ENCODE measurements at places on chromosomes 1 and 21. TPM values are rescaled to one million over a fixed set of nuclear protein-coding genes. Genes with fewer than 3 reads are reported as not detected.

The TIPRL gene
- total RNA-seq: 28.9 TPM

The AVPR1B gene
- not detected for total RNA-seq

The NKAIN1 gene
- total RNA-seq: 0.30 TPM

The SPATA46 gene
- total RNA-seq: not detected

- DNase-seq: no peak
- no peaks in the 10 kb centered on the region for H3K36me3 ChIP-seq
- no peaks in the 10 kb centered on the region for H3K27me3 ChIP-seq
- H3K4me3 ChIP-seq: no peak overlapping the region
Observed at GRCh38 chr1:203378556-203379245, 27.8 kb upstream of the FMOD start.

DNA sequence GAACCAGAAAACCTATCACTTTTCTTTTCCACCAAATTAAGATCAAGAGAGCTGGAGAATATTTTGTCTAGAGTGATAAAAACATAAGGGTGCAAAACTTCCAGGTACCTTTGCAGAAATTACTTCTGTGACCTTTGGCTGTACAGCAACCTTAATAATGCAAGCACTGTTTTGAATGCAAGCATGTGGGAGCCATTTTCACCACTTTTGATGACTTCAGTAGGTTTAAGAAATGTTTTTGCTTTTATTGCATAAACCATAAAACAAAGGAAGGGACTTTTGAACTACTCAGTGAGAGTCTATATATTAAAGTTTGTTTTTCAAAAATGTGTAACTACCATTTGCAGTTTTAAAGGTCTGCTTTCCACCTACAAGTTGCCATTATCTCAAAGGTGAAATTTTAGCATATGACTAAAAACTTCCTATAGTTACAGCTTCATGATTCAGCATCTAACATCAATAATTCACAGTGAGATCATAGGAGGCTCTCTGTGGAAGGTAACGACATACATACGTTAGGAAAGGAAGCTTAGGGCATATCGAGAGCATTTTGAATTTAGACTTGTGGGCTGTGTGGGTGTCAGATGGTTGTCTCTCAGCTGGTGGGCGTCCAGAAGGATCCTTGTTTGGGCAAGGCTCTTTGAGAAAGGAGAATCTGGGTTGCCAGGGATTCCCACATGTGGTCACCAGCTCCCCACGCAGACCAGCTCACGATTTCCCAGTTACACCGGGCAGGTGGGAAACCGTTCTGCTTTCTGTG, 1.1 kb upstream of the GADD45A start:
- H3K27me3 ChIP-seq: no peaks in the 10 kb centered on the region
- H3K36me3 ChIP-seq: no peaks in the 10 kb centered on the region
- no peak for DNase-seq
- H3K27ac ChIP-seq: no peak overlapping the region

- H3K4me1 ChIP-seq: no peaks in the 10 kb centered on the region
- H3K36me3 ChIP-seq: no peaks in the 10 kb centered on the region
- no peak overlapping the region for H3K4me3 ChIP-seq
- no peak for DNase-seq
- H3K27me3 ChIP-seq: no peaks in the 10 kb centered on the region
Observed at GRCh38 chr1:109530457-109531087, 9.1 kb upstream of the GPR61 start.

- no peak for DNase-seq
- no peaks in the 10 kb centered on the region for H3K36me3 ChIP-seq
- no peak overlapping the region for H3K4me3 ChIP-seq
- peaks cover 3% of the 10 kb centered on the region for H3K4me1 ChIP-seq
Observed at GRCh38 chr1:90175490-90176167, 180.7 kb downstream of the ZNF326 start.

GRCh38 chr1:173666646-173667045, 3.0 kb downstream of the ANKRD45 start:
- no peak for DNase-seq
- H3K36me3 ChIP-seq: no peaks in the 10 kb centered on the region
- H3K27ac ChIP-seq: no peak overlapping the region
- H3K4me1 ChIP-seq: no peaks in the 10 kb centered on the region
- no peak overlapping the region for H3K4me3 ChIP-seq
- H3K27me3 ChIP-seq: no peaks in the 10 kb centered on the region

DNA sequence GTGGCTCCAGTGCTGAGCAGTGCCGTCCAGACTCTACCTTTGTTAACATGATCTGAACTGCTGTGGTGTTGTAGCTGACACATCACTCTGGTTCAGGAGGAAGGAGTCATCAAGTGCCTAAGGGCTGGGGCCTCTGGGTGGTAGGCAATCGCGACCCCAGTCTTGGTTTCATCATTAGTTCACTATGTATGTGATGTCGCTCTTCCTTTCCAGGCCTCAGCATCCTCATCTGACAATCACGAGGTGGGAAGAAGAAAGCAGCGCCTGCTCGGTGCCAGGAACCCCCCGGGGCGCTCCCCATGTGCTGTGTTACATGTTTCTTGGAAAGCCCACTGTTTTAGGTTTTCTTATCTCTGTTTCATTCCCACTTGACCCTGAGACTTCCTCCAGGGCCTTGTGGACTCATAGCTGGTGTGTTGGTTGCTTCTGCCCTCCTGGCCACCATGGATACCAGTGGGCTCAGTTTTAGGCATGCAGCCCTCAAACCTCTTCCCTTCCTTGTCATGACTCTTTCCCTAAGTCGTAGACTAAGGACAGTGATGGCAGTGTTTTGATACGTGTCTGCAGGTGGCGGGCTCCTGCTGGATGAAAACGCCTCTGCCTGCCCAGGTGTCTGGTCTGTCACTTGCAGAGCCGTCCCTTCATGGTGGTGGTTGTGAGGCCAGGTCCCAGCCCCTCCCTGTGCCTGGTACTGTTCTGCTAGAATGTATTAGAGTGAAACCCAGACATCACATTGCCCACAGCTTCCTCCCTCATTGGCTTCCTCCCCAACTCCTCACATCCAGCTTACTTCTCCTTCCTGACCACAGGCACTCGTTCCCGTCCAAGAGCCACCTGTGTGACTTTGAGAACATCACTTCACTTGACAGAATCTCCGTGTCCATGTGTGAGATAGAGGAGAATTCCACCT, 17.2 kb upstream of the FOXO6 start:
- H3K4me1 ChIP-seq: no peaks in the 10 kb centered on the region

GRCh38 chr21:18430341-18430740, 26.8 kb upstream of the TMPRSS15 start:
- no peak for DNase-seq
- H3K4me1 ChIP-seq: no peaks in the 10 kb centered on the region
- H3K27me3 ChIP-seq: no peaks in the 10 kb centered on the region
- no peaks in the 10 kb centered on the region for H3K36me3 ChIP-seq
- H3K4me3 ChIP-seq: no peak overlapping the region

- no peaks in the 10 kb centered on the region for H3K36me3 ChIP-seq
- H3K27ac ChIP-seq: no peak overlapping the region
- no peak for DNase-seq
- no peak overlapping the region for H3K4me3 ChIP-seq
Observed at GRCh38 chr1:42003433-42003832, 84.7 kb upstream of the HIVEP3 start.

GRCh38 chr1:56025942-56026341, 553.4 kb downstream of the PLPP3 start:
- no peak overlapping the region for H3K27ac ChIP-seq
- DNase-seq: no peak
- H3K27me3 ChIP-seq: no peaks in the 10 kb centered on the region
- H3K4me1 ChIP-seq: no peaks in the 10 kb centered on the region
- H3K36me3 ChIP-seq: no peaks in the 10 kb centered on the region

DNA sequence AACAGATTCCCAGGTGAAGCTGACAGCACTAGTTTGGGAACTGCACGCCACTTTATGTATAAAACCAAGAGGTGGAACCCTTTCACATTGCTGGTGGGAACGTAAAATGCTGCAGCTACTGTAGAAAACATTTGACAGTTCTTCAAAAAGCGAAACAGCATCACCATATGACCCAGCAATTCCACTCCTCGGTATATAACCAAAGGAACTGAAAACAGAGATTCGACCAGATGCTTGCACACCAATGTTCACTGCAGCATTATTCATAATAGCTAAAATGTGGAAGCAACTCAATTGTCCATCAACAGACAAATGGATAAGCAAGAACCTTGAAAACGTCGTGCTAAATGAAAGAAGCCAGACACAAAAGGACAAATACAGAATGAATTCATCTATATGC, 17.5 kb downstream of the RSPH1 start:
- no peaks in the 10 kb centered on the region for H3K4me1 ChIP-seq
- no peaks in the 10 kb centered on the region for H3K27me3 ChIP-seq
- no peak overlapping the region for H3K4me3 ChIP-seq
- H3K36me3 ChIP-seq: no peaks in the 10 kb centered on the region
- H3K27ac ChIP-seq: no peak overlapping the region
- no peak for DNase-seq

DNA sequence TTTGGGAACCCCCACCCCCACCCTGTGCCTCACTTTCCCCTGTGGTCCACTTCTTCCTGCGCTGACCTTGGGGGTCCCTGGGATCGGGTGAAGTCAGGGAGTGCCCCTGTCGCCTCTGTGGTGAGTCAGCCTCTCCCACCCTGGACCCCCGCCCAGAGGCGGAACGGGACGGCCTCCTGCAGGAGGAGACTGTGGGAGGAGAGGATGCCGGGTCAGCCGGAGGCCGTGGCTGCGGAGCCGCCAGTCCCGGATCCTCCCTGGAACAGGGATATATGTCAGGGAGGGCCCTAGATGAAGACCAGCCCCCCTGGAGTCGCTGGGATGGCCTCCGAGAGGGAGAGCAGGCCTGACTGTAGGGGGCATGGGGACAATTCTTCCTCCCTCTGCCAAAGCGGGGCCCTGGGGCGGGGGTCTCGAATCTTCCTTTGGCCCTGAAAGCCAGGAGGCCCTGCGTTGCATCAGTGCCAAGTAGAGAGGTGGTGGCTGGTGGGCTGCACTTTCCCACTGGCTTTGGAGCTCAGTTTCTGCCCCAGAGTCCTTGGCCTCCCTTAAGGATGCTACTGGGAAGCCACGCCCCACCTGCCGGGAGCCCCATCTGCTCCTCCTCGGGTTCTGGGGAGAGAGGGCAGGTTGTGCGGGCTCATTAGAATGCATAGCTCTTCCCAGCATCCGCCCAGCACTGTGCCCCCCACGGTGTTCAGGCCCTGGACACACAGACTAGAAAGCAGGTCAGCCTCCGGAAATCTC, 930 bp downstream of the ARHGEF10L start:
- peaks cover 6% of the 10 kb centered on the region for H3K4me1 ChIP-seq
- no peaks in the 10 kb centered on the region for H3K36me3 ChIP-seq
- H3K4me3 ChIP-seq: peak overlapping the region; percentile 93
- H3K27me3 ChIP-seq: no peaks in the 10 kb centered on the region
- H3K27ac ChIP-seq: peak overlapping the region; percentile 95
- peak; percentile 88 for DNase-seq

- no peak overlapping the region for H3K4me3 ChIP-seq
- H3K27ac ChIP-seq: peak overlapping the region; percentile 51
Observed at GRCh38 chr1:110003747-110004428, 19.3 kb downstream of the AHCYL1 start.

DNA sequence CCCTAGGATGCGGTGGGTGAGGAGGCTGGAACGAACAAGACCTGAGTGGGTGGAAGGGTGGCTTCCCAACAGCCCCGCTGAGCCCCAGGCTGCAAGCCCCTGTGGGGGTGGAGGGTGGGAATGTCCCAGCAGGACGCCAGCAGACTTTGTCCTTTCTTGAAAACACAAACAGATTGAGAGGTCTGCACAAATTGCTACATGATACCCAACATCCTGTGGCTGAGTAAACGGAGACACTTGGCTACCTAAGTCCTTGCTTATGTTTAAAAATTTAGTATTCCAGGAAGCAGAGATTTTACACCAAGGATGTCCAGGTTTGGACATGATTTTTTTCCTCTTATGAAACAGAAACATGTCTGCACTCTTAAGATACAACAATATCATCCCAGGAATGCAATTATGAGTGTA, 11.8 kb upstream of the F3 start:
- no peak overlapping the region for H3K4me3 ChIP-seq
- H3K36me3 ChIP-seq: no peaks in the 10 kb centered on the region
- H3K27me3 ChIP-seq: no peaks in the 10 kb centered on the region
- no peak for DNase-seq
- H3K4me1 ChIP-seq: no peaks in the 10 kb centered on the region

DNA sequence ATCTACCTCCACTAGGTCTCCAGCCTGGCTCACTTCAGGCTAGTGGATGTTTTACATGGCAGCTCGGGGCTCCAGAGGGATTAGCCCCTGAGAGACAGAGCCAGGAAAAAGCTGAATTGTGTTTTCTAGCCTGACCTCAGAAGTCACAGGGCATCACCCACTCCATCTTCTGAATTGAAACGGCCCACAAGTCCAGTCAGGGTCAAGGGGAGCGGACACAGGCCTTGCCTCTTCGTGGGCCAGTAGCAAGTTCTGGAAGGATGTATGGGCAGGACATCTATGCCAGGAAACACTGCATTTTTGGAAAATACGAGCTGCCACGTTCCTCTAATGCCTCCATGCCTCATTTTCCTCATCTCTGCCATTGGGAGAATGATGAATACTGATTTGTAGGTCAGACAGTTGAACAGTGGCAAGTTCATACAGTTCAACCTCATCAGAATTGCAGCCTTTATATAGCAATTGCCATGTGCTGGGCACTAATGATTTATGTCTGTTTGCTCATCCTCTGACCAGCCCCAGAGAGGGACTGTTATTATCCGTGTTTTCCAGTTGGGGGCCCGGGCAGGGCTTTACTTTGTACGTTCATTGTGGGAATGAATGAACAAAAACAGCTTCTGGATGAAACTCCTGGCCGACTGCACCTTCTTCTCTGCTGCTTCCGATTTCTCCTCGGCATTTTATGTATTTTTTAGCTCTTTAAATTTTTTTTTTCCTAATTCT, 23.2 kb upstream of the PCBP3 start:
- no peaks in the 10 kb centered on the region for H3K27me3 ChIP-seq
- no peaks in the 10 kb centered on the region for H3K36me3 ChIP-seq
- no peaks in the 10 kb centered on the region for H3K4me1 ChIP-seq
- peak; percentile 3 for DNase-seq

DNA sequence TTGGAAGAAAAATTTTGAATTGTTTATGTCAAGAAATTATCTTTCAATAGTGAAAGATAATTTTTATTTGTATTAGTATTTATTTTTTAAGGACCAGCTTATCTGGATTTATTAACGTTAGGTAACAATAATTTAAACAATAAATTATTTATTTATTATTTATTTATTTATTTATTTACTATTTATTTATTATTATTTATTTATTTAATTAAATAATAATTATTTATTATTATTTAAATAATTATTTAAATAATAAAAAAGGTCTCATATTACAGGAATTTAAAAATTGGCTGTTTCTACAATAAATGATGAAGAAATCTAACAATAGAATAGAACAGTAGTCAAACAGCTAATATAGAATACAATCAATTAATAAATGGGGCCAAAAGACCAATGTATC, 618.7 kb upstream of the BRINP3 start:
- no peaks in the 10 kb centered on the region for H3K4me1 ChIP-seq
- DNase-seq: no peak
- H3K27ac ChIP-seq: no peak overlapping the region
- H3K27me3 ChIP-seq: no peaks in the 10 kb centered on the region
- H3K4me3 ChIP-seq: no peak overlapping the region

GRCh38 chr1:106907795-106908194, 148.7 kb upstream of the PRMT6 start:
- no peak overlapping the region for H3K27ac ChIP-seq
- DNase-seq: no peak
- H3K27me3 ChIP-seq: no peaks in the 10 kb centered on the region
- H3K4me3 ChIP-seq: no peak overlapping the region
- H3K4me1 ChIP-seq: no peaks in the 10 kb centered on the region
- no peaks in the 10 kb centered on the region for H3K36me3 ChIP-seq

GRCh38 chr21:46454634-46455390, 3.9 kb upstream of the DIP2A start:
- DNase-seq: no peak
- H3K36me3 ChIP-seq: no peaks in the 10 kb centered on the region
- H3K27ac ChIP-seq: no peak overlapping the region
- no peak overlapping the region for H3K4me3 ChIP-seq
- H3K4me1 ChIP-seq: no peaks in the 10 kb centered on the region
